T-helper 22 cell (primary cell): ENCODE measurements at places on chromosomes 5 and 9.

- no peak for DNase-seq
Measured at GRCh38 chr5:1028481-1029281, 20.1 kb downstream of the NKD2 start.

GRCh38 chr5:32583582-32584232 lies 1.6 kb upstream of the SUB1 start:
- DNase-seq: no peak

GRCh38 chr5:1545805-1546355 lies 22.1 kb upstream of the LPCAT1 start:
- DNase-seq: no peak

DNA sequence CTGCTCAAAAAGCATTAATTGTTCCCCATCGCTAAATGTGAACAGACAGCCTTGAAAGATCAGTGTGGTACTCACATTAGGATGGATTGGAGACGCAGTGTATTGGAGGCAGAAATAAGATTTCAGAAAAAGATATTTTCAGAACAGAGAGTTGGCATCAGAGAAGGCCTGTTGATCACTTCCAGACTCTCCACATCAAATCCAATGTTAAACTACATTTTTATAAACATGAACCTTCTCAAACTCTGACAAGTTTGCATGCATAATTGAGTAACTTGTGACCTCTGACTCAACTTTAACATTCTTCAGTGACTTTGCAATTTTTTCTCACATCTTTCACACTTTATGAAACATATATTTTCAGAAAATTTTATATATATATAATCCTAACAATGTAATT lies 919.6 kb upstream of the SEMA6A start:
- no peak for DNase-seq

- DNase-seq: no peak
Measured at GRCh38 chr5:74212336-74212735, 428.2 kb downstream of the ENC1 start.

DNA sequence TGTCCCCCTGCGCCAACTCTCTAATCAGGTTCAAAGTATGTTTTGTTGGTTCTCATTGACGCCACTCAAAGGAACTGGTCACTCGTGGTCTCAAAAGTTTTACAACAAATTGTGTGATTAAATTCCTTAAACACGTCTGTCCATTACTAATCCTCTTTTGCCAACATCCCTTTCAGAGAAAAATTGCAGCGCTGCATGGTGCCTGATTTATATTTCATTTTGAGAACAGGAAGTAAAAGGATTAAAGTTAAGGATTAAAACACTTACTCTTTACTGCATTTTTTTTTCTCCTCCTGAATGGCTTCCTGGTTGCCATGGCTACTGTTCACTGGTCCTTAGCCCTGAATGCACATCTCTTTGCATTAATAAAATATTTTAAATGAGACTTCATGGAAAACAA lies 383.5 kb downstream of the GLIS3 start:
- DNase-seq: no peak

DNA sequence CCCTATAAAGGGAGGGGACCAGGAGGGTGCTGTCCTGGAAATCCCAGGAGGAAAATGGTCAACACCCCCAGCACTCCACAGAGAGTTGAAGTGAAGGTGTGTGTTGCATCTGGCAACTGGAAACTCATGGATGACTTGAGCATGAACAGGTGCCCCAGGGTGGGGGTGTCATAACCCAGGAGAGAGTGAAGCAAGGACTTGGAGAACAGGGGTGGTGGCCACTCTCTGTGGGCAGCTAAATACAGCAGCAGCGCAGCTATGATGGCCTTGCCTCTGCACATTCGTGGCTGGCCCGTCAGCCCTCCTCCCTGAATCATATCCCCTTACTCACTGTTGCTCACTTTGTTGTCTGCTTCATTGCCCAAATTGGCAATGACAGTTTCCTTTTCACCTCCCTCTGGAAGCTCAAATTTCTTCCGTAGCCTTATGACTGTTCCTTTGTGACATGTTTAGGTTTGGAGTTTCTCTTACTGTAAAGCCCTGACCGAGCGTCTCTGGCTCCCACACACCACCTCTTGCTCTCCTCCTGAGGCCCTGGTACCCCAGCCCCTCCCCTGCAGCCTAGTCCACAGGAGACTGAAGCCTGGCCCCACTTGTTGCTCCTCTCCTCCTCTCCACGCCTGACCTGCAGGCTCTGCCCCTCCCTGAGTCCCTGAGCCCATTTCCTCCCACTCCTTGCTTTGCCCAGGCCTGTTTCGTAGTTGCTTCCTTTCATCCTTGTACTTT lies 185.8 kb downstream of the CD180 start:
- DNase-seq: no peak

GRCh38 chr5:38697013-38697412 lies 140.6 kb upstream of the LIFR start:
- no peak for DNase-seq

DNA sequence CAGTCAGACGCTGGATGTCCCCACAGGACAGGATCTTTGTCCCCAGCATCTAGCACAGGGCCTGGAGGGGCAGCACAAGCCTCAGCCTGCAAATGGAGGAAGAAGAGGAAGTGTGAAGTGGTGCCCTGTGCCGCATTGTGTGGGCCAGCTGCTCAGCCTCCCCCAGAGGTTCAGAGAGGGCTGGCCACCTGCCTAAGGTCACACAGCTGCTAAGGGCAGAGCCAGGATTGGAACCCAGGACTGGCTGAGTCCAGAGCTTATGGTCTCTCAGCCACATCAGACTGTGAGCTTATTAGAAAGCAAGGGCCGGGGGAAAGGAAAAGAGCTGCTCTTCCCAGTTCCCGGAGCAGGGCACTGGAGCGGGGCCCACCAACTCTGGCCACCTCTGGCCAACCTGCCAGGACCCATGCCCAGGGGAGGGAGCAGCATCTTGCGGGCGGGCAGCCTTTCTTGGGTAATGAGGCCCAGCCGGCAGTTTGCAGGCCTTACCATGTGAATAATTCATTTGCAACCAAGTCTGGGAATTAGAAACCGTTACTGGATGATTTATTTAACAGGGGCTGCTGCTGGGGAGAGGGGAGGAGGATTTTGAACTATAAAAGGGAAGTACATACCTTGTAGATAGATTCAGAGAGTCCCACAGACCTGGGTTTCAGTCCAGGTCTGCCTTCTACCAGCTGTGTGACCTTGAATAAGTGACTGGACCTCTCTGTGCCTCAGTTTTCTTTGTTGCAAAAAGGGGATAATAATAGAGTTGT lies 11.6 kb upstream of the CRB2 start:
- no peak for DNase-seq
